Stimulated activated CD8-positive, alpha-beta memory T cell treated with anti-CD3 and anti-CD28 coated beads, Interleukin-7, amount 100 ng/mL, for 1 hour (primary cell): ENCODE measurements at places on chromosomes 3 and 15.

DNA sequence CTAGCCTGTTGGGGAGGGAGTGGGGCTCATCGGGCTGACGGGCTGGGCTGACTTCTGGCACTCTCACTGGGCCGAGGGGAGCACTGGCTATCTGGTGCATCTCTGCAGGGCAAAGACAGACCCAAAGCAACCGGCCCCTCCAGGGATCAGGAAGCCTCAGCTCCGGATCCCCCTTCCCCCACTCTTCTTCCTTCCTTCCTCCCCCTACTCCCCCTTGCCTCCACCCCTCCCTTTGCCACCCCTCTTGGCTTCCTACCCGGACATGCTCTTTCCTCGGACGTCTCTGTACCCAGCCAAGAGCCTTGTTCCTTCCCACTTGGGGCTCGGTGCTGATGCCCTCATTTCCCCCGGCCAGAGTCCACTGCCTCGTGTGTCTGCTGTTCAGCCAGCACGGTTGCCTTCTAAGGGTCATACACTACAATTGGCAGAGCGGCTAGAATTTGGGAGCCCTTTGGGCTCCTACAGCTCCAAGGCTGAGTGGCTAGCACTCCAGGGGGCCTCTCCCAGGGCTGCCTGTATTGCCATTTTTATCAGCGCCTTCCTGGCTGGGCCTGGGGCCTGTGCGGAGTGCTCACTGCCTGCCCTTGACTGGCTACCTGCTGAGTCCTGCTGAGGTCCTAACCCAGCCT is 10.9 kb downstream of the SEMA3F start:
- no peak for DNase-seq

- DNase-seq, result no peak
Observed at GRCh38 chr3:170740726-170741591, 129.0 kb downstream of the RPL22L1 start.

- DNase-seq, result no peak
Observed at GRCh38 chr3:183244219-183244618, 8.8 kb upstream of the B3GNT5 start.

DNA sequence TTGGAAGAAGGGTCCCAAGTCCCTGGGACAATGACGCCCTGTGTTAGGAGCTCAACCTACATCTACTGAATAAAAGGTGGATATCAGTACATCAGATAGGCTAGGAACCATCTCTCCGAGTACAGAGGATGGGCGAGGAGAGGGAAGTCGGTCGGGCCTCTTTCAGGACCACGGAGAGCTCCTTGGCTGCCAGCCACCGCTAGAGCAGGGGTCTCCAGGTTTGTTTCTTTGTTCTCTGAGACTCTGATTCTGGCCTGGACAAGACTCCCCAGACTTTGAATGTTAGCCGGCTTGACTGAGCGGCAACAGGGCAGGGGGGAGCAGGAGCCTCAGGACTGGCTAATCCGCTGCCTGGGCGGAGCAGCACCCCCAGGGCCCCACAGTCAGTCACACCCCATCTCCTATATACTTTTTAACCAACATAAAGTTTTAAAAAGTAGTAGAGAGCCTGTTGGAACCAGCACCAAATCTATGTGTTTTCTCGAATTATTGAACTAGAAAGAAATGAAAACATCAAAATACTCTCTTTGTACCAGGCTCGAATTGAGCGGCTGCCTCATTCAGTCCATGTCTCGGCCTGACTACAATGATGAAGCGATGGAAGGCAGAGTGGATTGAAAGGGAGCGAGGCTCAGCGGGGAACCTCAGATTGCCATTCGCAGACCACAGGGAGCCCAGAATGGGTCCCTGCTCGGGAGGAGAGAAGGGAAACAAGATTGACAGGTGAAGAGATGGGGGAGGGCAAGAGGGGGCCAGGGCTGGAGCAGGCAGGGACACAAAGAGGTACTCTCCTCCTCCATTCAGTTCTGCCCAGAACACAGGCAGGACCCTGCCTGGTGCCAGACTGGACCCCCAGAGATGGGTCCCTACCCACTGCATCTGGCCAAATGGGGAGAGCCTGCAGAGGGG is 131.6 kb downstream of the TPRA1 start:
- no peak for DNase-seq

DNA sequence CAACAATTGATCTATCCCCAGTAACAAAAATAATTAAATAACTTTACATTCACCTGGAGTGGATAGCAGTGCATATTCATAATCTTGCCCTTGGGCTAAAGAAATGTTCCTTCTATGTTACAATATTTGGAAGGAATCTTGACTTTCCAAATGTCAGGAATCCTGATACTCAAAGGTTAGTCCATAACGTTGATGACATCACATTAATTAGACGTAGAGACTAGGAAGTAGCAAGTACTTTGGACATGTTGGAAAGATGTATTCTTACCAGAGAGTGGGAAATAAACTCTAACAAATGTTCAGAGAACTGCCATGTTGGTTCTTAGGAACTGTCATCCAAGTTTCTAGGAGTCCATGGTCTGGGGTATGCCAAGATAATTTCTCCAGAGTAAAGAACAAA is 70.6 kb upstream of the SLC25A36 start:
- DNase-seq, result no peak

DNA sequence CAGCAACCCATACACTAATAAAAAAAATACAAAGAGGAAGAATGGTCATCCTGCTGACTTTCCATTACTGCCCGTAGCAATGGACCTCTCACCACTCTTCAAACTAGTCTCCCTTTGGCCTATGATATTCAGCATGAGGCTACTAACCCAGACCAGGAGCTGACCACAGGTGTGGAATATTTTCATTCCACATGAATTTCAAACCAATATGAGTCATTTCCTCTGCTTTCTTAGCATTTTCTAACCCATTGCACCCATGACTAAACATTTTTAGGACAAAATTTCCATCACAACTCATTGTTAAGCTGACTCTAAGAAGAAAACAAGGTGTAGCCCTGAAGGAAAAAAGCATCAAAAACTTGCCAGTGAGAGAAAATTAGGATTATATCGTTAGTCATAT is 34.0 kb upstream of the ZPLD1 start:
- no peak for DNase-seq

GRCh38 chr15:80003171-80003570 is 32.2 kb upstream of the BCL2A1 start:
- no peak for DNase-seq

- no peak for DNase-seq
Observed at GRCh38 chr3:134874737-134875413, 79.8 kb downstream of the EPHB1 start.
